IMR-90 (cell line): ENCODE measurements at places on chromosomes 7 and 10. TPM values are rescaled to one million over a fixed set of nuclear protein-coding genes. Genes with fewer than 3 reads are reported as not detected.

DNA sequence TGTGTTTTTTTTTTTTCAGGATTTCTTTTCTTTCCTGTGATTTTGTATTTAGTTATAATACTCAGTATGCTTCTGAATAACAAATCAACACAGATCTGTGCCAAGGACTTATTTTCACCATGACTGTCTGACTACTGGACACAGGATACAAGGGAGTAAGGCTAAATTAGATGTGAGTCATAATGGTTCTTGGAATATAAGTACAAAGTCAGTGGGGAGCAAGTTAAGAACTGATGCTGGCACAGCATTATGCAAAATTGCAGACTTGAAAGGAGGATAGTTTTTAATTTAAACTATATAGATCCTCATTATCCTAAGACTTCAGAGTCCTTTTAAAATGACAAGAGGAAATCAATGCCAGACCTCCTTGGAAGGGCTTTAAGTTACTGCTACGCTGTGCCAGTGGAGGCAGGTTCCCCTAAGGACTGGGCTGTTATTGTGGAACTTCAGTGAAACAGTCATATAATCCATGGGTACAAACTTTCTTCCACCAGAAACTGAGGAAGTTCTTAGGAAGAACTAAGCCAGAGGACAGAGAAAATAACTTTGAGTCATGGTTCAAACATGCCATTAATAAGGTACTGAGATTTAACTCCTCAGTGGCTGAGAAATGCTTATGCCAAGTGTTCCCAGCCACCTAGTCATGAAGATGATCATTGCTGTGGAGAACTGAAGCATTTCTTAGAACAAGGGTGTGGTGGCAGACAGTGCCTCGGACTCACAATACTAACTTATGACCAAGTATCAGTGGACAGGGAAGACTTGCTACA is 531.2 kb downstream of the HTR7 start:
- peak; percentile 50 for DNase-seq

- no peak for DNase-seq
Observed at GRCh38 chr10:59694936-59695335, 14.7 kb downstream of the SLC16A9 start.

GRCh38 chr10:95560278-95561176 is 644 bp downstream of the SORBS1 start:
- DNase-seq = peak; percentile 22

GRCh38 chr10:89773081-89773480 is 71.7 kb downstream of the KIF20B start:
- DNase-seq = peak; percentile 35

GRCh38 chr7:70700941-70701425 is 431.0 kb upstream of the GALNT17 start:
- DNase-seq = no peak

DNA sequence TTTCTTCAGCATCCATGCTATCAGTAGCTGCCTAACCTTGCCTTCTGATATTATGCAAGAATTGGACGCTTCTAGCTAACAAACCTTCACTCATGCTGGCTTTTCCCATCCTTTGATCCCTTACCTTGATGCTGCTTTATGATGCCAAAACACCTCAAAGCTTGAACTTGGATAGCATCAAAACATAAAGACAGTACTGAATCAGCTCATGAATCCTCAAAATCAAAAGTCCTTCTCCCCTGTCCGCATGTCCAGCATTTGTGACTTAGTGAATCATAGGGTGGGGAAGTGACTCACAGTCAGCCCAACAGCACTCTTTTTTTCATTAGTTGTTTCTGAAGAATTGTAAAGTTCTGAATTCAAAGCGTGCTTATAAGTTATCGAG is 89.5 kb upstream of the PIK3CG start:
- peak; percentile 86 for DNase-seq

DNA sequence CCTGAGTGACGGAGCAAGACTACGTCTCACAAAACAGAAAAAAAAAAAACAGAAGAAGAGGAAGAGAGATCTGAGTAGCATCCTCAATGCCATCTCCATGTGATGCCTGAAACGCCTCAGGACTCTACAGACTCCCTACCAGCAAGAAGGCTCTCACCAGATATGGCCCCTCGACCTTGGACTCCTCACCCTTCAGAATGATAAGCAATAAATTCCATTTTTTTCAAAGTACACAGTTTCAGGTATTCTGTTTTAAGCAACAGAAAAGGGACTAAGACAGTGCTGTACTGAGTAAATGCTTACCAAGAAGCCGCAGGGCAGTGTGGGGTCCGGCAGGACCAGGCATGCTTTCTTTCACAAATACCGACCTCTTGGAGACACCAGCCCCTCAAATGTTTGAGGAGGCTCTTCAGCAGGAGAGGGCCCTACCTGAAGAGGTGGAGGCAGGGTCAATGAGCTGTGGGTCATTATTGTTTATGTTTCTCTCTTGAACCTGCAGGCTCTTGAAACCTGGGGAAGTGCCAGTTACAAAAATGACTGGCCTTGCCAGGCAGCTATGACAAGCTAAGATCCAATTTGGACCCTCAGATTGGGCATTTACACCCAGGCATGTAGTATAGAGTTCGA is 204.1 kb upstream of the LYZL1 start:
- no peak for DNase-seq

ENTPD1 gene
- total RNA-seq = under 0.01 TPM in 1 of 2 replicates, not detected in the other

GIMAP2 gene
- total RNA-seq = under 0.01 TPM in 1 of 2 replicates, not detected in the other

ALOX5 gene
- total RNA-seq = not detected in 2 replicates

SLC26A5 gene
- not detected in 2 replicates for total RNA-seq

UTF1 gene
- not detected in 2 replicates for total RNA-seq
